Right lung (tissue), 10 donors: ENCODE measurements at places on chromosomes 5 and 9. TPM values are rescaled to one million over a fixed set of nuclear protein-coding genes. Genes with fewer than 3 reads are reported as not detected.

BHMT2 gene
- polyA plus RNA-seq: 1.9 TPM

FBP2 gene
- 2.2 TPM for polyA plus RNA-seq

COL15A1 gene
- polyA plus RNA-seq: 12.0 TPM

PTGS1 gene
- polyA plus RNA-seq: 3.9 TPM

DDX31 gene
- polyA plus RNA-seq: 12.3 TPM

ANAPC2 gene
- polyA plus RNA-seq: 53.0 TPM

GARIN3 gene
- polyA plus RNA-seq: not detected

PAM gene
- polyA plus RNA-seq: 153 TPM

HRH2 gene
- 9.0 TPM for polyA plus RNA-seq

SLC36A3 gene
- not detected for polyA plus RNA-seq

FBN2 gene
- polyA plus RNA-seq: 56.2 TPM

SPINK4 gene
- not detected for polyA plus RNA-seq

C5 gene
- 80.6 TPM for polyA plus RNA-seq

NTRK2 gene
- polyA plus RNA-seq: 2.4 TPM

ADAMTS19 gene
- polyA plus RNA-seq: 1.4 TPM

TSSK1B gene
- not detected for polyA plus RNA-seq

UIMC1 gene
- 49.5 TPM for polyA plus RNA-seq

ZSWIM6 gene
- polyA plus RNA-seq: 20.5 TPM

JADE2 gene
- 15.8 TPM for polyA plus RNA-seq

NXNL2 gene
- polyA plus RNA-seq: 0.63 TPM

BTNL3 gene
- not detected for polyA plus RNA-seq

ADGRD2 gene
- polyA plus RNA-seq: 0.16 TPM

KDM3B gene
- polyA plus RNA-seq: 86.0 TPM

SPINK6 gene
- not detected for polyA plus RNA-seq

CTNND2 gene
- polyA plus RNA-seq: 1.7 TPM

GRM6 gene
- polyA plus RNA-seq: 2.1 TPM

C8G gene
- 0.33 TPM for polyA plus RNA-seq

LOX gene
- polyA plus RNA-seq: 29.1 TPM

COX7C gene
- polyA plus RNA-seq: 847 TPM

BTNL8 gene
- 0.85 TPM for polyA plus RNA-seq

HEMGN gene
- polyA plus RNA-seq: 22.2 TPM

ITK gene
- 0.90 TPM for polyA plus RNA-seq

PDGFRB gene
- 185 TPM for polyA plus RNA-seq

OR1B1 gene
- not detected for polyA plus RNA-seq

OBP2B gene
- polyA plus RNA-seq: not detected

GCNT1 gene
- polyA plus RNA-seq: 4.4 TPM

CCDC171 gene
- polyA plus RNA-seq: 12.3 TPM

SLC27A6 gene
- 3.3 TPM for polyA plus RNA-seq

IL9 gene
- not detected for polyA plus RNA-seq

ARHGEF39 gene
- polyA plus RNA-seq: 13.0 TPM

GRXCR2 gene
- polyA plus RNA-seq: not detected

LHX3 gene
- polyA plus RNA-seq: not detected

MACIR gene
- polyA plus RNA-seq: 12.3 TPM

RGP1 gene
- 25.3 TPM for polyA plus RNA-seq

TXNDC8 gene
- not detected for polyA plus RNA-seq

ENG gene
- 74.6 TPM for polyA plus RNA-seq

C5orf58 gene
- polyA plus RNA-seq: 0.31 TPM

CDKN2B gene
- polyA plus RNA-seq: 0.25 TPM
